ENCODE measurements at places on chromosomes 2 and 18.

- no peak for DNase-seq
Observed at GRCh38 chr2:58629545-58630119, 388.5 kb upstream of the FANCL start.

GRCh38 chr2:239751679-239752355, 273.3 kb downstream of the NDUFA10 start:
- DNase-seq, result no peak

DNA sequence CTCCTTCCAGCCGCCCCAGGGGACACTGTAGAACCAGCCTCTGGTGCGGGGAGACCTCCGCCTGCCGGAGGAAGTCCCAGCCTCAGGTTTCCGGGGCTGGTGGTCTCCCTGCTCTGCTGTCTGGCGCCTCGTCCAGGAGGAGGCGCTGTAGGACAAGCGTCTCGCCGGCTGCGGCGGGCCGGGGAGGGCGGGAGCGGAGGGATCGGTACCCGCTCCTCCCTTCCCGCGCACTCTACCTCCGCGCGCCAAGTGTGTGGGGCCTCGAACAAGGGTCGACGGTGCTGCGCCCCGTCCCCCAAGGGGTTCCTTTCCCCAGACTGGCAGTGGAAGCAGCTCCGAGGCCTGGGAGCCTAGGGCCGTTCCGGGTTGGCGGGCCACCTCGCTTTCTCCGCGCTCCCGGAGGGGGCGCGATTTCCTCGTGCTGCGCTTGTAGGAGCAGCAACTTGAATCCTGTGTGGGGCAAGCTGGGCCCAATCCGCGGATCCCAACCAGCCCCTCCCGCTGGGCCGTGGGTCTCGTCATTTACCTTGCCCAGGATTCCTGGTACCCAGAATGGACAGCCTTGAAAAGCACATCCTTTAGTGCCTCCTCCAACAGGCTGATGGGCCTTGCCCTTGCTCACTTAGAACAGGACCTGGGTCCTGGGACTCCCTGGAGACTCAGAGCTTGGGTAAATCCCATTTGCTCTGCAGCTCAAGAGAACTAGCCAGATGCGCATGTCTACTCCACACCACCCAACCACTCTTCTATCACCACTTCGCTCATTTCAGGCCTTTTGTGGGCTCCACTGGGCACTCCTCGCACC, 10.6 kb upstream of the HOXD4 start:
- DNase-seq, result peak; percentile 99

- DNase-seq, result no peak
Observed at GRCh38 chr2:191276792-191277465, 31.7 kb downstream of the MYO1B start.

Measured in H7 (cell line).